GM12878 (cell line): ENCODE measurements at places on chromosomes 11 and 22. TPM values are rescaled to one million over a fixed set of nuclear protein-coding genes. Genes with fewer than 3 reads are reported as not detected.

Gene PTDSS2
- total RNA-seq: 21.1 and 24.9 TPM in 2 replicates

Gene TSGA10IP
- total RNA-seq: not detected in 2 replicates

Gene TRIM49
- total RNA-seq: not detected in 2 replicates

Gene TUB
- 0.13 TPM in 1 of 2 replicates, not detected in the other for total RNA-seq

Gene OR51B5
- total RNA-seq: 0.18 TPM in 1 of 2 replicates, not detected in the other

Gene ANO9
- 37.0 and 42.3 TPM in 2 replicates for total RNA-seq

Gene SLN
- total RNA-seq: not detected in 2 replicates

Gene GPR83
- total RNA-seq: 0.11 TPM in 1 of 2 replicates, not detected in the other

Gene HEPN1
- total RNA-seq: not detected in 2 replicates

Gene SELENOO
- total RNA-seq: 18.1 and 21.7 TPM in 2 replicates

Gene USH1C
- total RNA-seq: not detected in 2 replicates

DNA sequence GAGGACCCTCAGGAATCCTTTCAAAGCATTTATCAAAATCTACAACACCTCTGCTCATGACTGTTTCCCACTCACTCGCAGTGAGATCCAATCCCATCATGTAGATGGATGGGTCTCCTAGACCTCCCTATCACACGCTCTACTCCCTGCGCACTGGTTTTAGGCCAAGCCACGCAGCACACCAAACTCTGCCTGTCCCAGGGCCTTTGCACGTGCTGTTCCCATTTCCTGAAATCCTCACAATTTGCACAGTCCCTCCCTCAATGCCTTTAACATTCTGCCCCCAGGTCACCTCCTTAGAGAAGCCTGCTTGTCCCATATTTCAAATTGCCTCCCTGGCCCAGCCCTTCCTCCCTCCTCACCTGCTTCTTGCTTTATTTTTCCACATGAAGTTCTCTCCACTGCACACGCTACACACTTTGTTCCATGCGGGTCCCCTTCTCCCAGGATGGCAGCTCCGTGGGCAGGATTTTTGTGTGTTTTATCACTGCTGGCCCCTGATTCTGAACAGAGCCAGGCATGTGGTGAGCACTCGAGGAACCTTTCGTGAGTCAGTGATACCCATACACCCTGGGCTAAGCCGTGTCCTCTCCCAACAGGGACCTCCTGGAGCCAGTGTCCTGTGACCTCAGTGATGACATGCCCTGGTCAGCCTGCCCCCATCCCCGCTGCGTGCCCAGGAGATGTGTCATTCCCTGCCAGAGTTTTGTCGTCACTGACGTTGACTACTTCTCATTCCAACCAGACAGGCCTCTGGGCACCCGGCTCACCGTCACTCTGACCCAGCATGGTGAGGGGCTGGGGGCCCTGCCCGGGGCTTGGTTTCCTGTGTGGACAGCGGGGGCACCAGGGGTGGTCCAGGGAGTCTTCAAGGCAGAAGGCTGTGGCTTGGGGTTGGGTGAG is 12.2 kb downstream of the CSF2RB start:
- no peak overlapping the region for H3K27ac ChIP-seq
- H3K4me1 ChIP-seq: peaks cover 16% of the 10 kb centered on the region
- no peak for DNase-seq
- no peak overlapping the region for H3K4me3 ChIP-seq

DNA sequence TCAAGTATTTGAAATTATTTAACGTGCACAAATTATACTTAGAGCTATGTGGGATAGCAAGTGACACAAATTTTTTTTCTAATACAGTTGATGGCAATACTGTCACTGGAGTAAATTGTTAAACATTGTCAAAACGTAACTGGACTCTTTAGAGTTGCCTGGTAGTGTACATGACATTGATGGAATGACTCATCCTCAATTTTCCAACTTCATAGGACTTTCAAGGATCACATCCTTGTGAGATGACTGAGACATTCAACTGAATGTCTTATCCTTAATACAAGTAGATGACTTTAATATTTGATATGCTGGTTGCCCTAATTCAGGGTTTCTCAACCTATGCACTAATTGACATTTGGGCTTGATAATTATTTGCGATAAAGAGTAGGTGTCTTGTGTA is 310.0 kb downstream of the SWAP70 start:
- no peak overlapping the region for H3K4me3 ChIP-seq
- no peaks in the 10 kb centered on the region for H3K4me1 ChIP-seq
- no peaks in the 10 kb centered on the region for H3K27me3 ChIP-seq

GRCh38 chr11:114774599-114775361 is 96.5 kb downstream of the NXPE2 start:
- no peak for DNase-seq
- H3K27ac ChIP-seq: no peak overlapping the region
- no peak overlapping the region for H3K4me3 ChIP-seq
- no peaks in the 10 kb centered on the region for H3K4me1 ChIP-seq

DNA sequence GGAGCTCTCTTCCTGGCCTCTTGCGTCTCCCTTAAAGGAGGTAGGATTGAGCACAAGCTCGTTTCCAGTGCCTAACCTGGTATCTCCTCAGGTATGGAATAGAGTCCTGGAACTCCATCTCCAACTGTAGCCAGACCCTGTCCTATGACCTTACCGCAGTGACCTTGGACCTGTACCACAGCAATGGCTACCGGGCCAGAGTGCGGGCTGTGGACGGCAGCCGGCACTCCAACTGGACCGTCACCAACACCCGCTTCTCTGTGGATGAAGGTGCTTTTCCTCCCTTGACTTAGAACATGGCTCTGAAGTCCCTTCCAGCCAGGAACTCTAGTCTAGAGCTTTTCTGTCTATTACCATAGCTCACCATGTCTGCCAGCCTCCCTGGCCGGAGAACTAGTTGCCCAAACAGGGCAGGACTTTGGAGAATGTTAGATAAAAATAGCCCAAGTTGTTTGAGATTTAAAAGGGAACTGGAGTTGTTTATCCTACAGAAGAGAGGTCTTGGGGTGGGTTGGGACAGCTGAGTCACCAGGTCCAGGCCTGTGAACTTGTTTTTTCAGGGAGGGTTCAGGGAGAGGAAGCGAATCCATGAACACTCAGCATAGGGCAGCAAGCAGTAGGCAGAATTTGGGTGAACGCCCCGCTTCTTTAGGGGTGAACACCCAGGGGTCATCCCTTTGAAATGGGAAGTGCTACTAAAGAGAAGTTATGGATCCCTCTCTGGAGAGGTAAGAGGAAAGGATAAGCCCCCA is 3.3 kb downstream of the IL10RA start:
- no peaks in the 10 kb centered on the region for H3K27me3 ChIP-seq
- H3K36me3 ChIP-seq: peaks cover 3% of the 10 kb centered on the region; the same call in 1 of the 2 replicates
- no peak overlapping the region for H3K4me3 ChIP-seq
- DNase-seq: no peak
- H3K27ac ChIP-seq: no peak overlapping the region

- no peaks in the 10 kb centered on the region for H3K27me3 ChIP-seq
- peak; percentile 99 for DNase-seq
- no peaks in the 10 kb centered on the region for H3K36me3 ChIP-seq
- H3K27ac ChIP-seq: no peak overlapping the region
- H3K4me3 ChIP-seq: peak overlapping the region; percentile 8; the same call in 1 of the 2 replicates
These were observed 322.7 kb upstream of the PLET1 start for GRCh38 chr11:112583261-112583893.

DNA sequence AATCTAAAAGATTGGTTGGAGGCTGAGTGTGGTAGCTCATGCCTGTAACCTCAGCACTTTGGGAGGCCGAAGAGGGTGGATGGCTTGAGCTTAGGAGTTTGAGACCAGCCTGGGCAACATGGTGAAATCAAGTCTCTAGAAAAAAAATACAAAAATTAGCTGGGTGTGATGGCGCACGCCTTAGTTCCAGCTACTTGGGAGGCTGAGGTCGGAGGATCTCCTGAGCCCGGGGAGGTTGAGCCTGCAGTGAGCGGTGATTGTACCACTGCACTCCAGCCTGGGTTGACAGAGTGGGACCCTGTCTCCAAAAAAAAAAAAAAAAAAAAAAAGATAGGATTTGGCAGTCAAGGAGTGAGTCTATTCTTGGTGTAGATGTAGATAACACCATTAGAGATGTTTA is 10.6 kb downstream of the FOLR1 start:
- DNase-seq: no peak
- H3K36me3 ChIP-seq: no peaks in the 10 kb centered on the region
- peaks cover 2% of the 10 kb centered on the region; the same call in 1 of the 2 replicates for H3K4me1 ChIP-seq
- H3K27me3 ChIP-seq: no peaks in the 10 kb centered on the region
- H3K4me3 ChIP-seq: no peak overlapping the region

DNA sequence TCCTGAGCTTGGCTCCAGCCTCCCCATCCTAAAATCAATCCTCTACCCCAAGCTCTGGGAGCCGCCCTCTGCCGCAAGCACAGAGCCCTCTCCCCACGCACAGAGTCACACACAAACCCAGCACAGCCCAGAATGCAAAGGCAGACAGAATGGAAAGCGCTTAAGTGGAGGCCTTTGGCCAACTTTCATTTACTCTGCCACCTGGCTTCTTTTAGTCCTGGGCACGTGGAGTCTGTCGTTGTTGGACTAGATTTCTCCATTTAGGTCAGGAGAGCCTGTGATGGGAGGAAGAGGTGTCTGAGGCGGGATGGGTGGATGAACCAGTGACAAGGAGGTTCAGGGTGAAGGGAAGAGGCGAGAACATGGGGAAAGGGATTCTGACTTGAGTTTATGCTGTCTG is 191.7 kb downstream of the DSCAML1 start:
- no peak for DNase-seq
- H3K27ac ChIP-seq: no peak overlapping the region
- peaks cover 28% of the 10 kb centered on the region for H3K4me1 ChIP-seq

GRCh38 chr11:131274233-131274632 is 96.2 kb upstream of the NTM start:
- H3K4me3 ChIP-seq: no peak overlapping the region

- no peak overlapping the region for H3K4me3 ChIP-seq
- no peaks in the 10 kb centered on the region for H3K36me3 ChIP-seq
- no peak for DNase-seq
- H3K27ac ChIP-seq: no peak overlapping the region
- H3K4me1 ChIP-seq: no peaks in the 10 kb centered on the region
These were observed 12.9 kb downstream of the KRTAP5-5 start for GRCh38 chr11:1642288-1643145.

DNA sequence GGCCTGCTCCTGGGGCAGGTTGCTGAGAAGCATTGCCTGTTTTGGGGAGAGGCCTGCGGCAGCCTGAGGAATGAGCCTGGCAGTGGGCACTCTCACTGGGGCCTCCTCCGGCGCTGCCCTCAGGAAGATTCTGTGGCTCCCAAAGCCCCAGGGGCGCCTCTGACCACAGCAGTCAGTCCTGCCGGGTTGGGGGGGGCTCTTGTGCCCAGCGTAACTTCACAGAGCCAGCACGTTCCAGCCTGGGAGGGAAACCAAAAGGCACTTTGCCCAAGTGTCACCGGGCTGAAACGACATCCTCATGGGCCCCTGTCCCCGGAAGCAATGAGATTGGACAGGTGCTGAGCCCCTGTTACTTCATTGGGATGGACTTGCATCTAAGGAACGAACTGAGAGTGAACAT is 4.3 kb upstream of the LRP5 start:
- no peaks in the 10 kb centered on the region for H3K36me3 ChIP-seq
- no peak for DNase-seq
- no peak overlapping the region for H3K27ac ChIP-seq
- no peaks in the 10 kb centered on the region for H3K27me3 ChIP-seq
- H3K4me1 ChIP-seq: no peaks in the 10 kb centered on the region; the same call in 1 of the 2 replicates

DNA sequence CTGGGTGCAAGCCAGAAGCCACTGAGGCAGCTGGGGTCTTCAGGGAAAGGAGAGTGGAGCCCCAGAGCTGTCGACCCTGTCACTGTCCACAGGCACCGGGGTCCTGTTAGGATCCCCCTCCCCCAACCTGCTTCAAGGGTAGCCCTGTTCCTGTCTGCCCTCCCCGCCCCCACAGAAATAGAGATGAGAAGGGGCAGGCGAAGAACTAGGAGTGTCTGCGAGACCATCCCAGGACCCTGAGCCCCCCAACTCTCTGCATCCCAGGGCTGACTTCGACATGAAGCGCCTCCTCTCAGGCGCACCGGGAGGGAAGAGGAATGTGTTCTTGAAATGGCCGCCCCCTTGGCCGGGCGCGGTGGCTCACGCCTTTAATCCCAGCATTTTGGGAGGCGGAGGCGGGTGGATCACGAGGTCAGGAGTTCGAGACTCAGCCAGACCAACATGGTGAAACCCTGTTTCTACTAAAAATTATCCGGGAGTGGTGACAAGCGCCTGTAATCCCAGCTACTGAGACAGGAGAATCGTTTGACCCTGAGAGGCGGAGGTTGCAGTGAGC is 607 bp upstream of the ZNF70 start:
- H3K27ac ChIP-seq: peak overlapping the region; percentile 88
- H3K27me3 ChIP-seq: no peaks in the 10 kb centered on the region
- H3K4me1 ChIP-seq: peaks cover 30% of the 10 kb centered on the region
- no peaks in the 10 kb centered on the region for H3K36me3 ChIP-seq
- peak overlapping the region; percentile 85 for H3K4me3 ChIP-seq

DNA sequence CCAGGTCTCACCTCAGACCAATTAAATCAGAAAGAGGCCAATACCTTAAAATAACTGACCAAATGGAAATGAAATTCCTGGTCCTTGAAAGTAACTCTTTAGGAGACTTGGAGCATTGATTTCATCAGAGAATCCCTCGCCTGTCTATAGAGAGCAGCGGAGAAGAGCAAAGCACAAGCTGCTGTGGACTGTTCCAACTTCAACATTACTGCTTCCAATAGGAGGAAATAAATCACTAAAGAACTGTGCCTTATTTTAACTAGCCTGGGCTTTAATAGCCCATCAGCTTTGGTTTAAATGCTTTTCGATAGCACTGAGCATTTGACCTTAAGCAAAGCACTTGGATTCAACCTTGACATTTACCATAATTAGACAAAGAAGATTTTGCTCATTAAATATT is 32.0 kb upstream of the FJX1 start:
- no peak for DNase-seq
- no peak overlapping the region for H3K27ac ChIP-seq
- no peaks in the 10 kb centered on the region for H3K4me1 ChIP-seq

DNA sequence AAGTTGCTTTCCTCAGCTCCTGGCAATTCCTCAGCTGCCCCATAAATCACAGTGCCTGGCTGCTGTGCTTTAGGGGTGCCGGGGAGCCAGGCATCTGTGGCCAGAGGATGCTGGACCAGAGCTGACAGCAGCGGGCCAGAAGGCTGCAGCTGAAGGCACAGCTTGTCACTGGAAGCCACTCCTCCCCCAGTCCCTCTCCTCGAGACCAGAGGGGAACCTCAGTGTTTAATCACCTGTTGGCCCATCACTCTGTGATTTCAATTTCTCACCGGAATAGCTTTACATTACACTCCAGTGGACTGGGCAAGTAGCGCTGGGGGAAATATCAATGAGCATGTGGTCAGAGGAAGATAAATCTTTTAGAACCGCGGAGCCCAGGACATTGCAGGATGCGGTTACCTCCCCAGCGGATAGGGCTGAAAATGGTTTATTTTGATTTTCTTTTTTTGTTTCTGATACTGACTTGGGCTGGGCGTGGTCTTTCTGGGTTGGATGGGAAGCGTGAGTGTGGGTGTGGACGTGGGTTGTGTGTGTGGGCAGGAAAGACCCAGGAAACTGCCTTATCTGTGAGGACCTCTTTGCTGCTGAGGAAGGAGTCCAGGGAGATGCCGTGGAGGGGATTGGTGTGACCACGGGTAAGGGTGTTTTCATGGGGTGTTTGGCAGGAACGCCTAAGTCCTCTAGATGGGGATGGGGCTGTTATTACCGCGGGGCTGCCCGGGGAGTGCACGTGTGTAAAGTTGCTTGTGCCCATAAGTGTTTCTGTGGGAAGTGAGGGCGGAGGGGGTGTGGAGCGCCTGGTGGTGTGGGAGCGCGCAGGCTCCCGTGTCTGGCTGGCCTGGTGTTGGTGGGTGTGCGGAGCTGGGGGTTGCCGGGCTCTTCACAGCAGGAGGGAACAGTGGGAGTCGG is 4.0 kb downstream of the DAGLA start:
- H3K36me3 ChIP-seq: no peaks in the 10 kb centered on the region
- no peaks in the 10 kb centered on the region for H3K4me1 ChIP-seq
- no peak for DNase-seq
- H3K27me3 ChIP-seq: peaks cover 6% of the 10 kb centered on the region

GRCh38 chr11:120522736-120523135 is 11.2 kb downstream of the GRIK4 start:
- no peaks in the 10 kb centered on the region for H3K36me3 ChIP-seq
- no peak overlapping the region for H3K27ac ChIP-seq
- no peak overlapping the region for H3K4me3 ChIP-seq
- no peaks in the 10 kb centered on the region for H3K4me1 ChIP-seq
- no peak for DNase-seq
